Stimulated activated CD8-positive, alpha-beta memory T cell treated with anti-CD3 and anti-CD28 coated beads, Interleukin-15, amount 100 ng/mL, for 48 hours (primary cell): ENCODE measurements at places on chromosomes 12 and 14.
A peak's percentile ranks its signal among the peaks of the same experiment; 100 is the strongest.

DNA sequence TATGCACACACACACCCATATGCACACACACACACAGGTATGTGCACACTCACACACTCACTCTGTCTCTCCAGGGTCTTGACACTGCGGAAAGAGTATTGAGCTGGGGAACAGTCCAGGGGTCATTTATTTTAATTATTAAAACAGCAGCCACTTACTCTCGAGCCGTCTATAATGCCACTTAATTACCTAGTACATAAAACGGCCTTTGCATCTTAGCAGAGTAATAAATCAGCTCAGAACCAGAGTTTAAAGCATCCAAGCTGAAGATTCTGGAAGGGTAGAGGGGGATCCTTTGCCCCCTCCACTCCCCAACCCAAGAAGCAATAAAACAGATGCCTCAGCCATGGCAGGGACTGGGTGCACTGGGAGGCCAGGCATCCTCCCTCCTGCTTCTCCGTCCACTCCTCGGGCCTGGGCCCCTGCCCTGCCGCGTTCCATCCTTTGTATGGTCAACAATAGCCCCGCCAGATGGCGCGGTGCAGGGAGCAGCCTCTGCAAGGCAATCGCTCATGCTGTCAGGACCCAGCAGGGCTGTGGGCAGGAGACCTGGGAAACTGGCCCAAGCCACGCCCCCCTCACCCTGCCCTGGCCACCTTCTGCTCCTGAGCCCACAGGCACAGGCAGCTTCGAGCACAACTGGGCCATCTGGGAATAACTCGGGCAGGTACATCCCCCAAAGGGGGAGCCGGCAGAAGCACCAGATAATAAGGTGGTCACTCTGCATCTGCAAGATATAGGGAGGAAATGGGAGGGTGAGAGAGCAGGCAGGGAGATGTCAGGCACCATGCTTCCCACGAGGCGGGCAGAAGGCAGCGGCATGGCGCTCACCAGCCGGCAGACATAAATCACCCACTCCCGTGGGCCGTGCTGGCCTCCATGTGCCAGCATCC is 40.9 kb downstream of the CCDC85C start:
- no peak for DNase-seq

GRCh38 chr14:30153717-30154116 is 226.1 kb upstream of the PRKD1 start:
- no peak for DNase-seq

DNA sequence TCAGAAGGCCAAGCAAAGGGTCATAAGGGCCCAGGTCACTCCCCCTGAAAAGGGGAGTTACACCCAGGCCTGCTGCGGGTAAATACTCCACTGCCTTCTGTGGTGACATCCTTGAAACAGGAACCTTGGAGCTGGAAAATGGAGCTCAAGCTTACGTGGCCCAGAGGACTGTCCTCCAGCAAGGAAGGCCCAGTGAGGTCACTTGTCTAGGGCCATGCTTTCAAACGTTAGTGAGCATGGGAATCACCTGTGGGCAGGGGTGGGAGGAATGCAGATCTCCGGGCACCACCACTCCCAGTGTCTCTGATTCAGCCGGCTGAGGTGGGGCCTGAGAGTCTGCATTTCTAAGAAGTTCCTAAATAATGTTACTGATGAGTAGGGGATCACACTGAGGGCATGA is 140.5 kb upstream of the CCND2 start:
- DNase-seq, result no peak

DNA sequence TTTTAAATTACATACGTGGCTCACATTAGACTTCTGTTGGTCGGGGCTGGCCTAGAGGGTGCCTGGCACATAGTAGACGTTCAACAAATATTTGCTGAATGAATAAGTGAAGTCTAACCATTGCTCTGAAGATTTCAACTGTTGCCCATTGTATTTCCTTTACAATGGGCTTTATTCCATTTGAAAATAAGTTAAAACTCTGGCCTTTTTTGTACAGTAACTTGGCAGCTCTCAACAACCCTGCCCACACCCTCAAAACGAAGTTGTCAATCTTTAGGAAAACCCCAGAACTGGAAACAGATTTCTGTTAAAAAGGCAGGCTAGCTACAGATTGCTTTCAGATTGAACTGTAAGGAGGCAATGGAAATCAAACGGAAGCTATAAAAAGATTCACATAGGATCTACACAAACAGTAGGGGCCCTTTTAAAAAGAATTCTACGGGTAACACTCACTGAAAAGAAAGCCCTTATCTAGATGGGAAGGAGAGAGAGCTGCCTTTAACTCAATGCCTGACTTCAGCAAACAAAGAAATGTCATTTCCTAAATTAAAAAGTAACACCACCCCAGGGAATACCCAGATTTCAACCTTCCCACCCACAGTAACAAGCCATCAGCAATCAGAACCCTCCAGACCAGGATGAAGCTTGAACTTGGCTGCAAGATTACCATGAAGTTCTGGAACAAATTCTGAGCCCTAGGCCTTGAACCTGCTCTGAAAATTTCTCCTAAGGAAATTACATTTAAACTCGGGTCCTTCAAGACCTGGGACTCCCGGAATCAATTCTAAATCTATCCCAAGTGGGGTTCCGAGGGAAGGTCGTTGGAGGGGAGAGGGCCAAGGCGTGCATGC is 1.4 kb downstream of the WSB2 start:
- no peak for DNase-seq

GRCh38 chr14:57060276-57060955 is 208.3 kb downstream of the EXOC5 start:
- DNase-seq, result peak; percentile 16

DNA sequence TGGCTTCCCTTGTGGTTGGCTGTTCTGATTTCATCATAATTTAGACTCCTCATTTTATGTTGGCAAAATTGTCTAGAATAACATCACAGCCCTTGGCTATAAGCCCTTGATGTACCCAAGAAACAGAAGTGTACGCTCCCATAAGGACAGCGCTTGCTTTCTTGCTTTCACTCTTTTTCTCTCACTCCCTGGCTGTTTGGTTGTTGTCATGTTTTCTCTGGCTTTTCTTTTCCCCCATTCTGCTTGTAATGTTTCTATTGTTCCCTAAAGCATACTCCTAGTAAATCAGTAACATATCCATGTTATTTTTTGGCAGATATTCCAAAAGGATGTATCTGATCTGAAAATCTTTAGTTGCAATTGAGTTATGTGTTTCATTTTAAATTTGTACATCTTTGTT is 530.5 kb downstream of the NOVA1 start:
- DNase-seq, result no peak

GRCh38 chr12:93569656-93570551 is 2.6 kb upstream of the SOCS2 start:
- DNase-seq, result peak; percentile 62

DNA sequence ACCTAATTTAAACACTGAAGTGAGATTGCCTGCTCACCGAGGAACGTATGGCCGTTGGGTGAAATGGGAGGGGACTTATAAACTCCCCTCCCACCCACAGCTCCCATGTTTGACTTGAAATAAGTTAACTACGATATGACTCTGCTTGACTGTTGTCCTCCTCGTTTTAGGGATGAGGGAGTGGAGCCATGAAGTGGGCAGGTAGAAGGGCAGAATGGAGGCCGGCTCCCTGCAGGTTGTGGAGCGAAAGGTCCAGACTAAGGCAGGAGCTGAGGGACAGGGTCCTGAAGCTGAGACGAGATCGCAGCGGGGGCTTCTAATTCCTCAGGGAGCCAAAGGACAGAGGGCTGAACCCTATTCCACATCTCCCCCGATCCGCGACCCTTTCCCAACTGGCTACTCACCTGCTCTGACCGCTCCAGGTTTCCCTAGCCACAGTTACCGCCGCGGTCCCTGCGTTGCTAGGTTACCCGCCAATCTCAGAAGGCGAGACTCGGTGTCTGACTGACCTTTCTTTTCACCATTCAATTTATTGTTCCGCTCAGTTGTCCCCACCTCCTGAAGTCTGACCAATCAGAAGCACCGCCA is 577 bp upstream of the TPCN1 start:
- DNase-seq, result no peak

GRCh38 chr12:79769189-79769859 is 78.6 kb upstream of the PAWR start:
- DNase-seq, result no peak

- no peak for DNase-seq
Measured at GRCh38 chr12:107349008-107349747, 255.8 kb upstream of the CRY1 start.

DNA sequence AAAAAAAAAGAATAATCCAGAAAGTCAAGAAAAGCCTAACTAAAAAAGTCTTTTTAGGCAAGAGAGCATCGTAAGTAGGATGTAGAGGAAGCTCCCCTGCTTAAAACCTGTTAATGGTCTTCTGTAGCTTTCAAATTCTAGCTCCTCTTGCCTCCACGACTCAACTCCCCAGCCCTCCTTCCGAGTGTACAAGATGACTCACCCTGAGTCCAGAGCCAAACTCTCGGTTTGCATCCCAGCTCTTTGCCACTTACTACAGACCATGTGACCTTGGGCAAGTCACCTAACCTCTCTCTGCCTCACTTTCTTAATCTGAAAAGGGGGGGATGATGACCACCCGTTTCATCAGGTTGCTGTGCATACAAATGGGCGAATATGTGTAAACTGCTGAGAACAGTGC is 460.4 kb downstream of the DPF3 start:
- no peak for DNase-seq

DNA sequence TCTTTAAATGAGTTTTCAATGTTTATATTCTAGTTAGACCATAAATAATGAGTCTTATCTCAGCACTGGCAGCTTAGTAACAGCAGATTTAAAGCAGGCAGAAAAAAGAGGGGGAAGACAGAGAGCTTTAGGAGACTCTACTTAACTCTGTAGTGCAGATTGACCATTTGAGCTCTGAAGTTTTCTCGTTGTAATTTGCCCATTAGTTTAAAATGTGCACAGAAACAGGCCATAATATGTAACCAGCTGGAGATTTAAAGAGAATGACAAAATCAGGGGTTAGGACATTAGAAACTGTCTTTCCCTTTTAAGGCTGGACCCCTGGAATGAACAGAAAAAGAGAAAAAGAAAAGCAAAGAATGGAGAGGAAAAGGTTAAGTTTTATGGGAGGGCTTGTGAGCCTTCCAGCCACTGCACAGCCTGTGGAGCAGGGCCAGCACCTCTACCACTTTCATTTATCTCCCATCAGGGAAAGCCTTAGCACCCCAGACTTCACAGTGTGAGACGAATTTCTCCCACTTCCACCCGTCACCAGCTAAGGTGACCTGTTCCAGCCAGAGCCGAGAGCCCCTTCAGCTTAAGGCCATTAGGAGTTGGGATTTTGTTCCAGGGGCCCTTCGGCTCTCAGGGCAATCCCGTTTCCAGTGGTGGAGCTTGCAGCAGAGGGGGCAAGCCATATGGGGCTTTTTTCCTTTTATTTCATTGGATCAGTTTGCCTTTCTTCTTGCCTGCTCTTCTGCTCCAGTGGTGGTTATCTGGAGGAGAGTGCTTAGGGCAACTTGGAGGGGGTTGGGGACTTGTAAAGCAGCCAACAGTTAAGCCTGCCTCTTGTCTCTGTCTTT is 8.0 kb downstream of the IL22 start:
- no peak for DNase-seq

DNA sequence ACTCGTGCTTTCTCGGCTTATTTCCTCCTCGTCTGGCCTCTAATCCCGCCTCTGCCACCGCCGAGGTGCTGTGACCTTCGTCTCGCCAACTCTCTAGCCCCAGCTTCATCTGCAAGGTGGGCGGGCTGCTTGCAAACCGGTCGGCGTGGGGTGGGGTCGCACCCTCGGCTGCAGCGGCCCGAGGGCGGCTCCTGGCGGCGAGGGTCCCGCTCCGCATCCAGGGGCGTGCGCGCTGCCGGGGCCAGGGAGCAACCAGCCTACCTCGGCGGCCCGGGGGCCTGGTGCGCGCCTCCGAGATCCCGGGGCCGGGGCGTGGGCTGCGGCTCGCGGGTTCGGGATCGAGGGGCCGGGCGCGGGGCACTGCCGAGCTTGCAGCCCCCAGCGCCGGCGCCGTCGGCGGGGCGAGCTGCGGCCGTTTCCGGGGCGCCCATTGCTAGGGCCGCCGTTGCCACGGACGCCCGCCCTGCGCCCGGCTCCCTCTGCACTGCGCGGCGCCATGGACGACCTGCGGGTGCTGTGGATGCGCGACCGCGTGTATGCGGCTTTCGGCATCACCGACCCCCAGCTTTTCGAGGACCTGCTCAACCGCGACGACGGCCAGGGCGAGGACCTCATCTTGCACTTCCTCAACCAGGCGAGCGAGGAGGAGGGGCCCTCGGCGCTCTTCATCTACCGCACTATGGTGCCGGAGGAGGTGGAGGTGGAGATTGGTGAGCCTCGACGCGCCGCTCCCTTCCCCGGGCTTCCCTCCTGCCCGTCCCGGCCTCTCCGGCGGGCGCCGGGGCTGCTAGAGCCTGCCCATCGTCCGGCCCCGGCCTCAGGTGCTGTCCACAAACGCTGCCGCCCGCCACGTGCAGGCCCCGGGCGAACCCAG is at the start of gene DNAH10:
Gene DNAH10 (plus strand): TSS at position 461 of the 874 bp plus-strand sequence. CDS start 36 bp downstream, at position 497.
- peak; percentile 34 for DNase-seq

DNA sequence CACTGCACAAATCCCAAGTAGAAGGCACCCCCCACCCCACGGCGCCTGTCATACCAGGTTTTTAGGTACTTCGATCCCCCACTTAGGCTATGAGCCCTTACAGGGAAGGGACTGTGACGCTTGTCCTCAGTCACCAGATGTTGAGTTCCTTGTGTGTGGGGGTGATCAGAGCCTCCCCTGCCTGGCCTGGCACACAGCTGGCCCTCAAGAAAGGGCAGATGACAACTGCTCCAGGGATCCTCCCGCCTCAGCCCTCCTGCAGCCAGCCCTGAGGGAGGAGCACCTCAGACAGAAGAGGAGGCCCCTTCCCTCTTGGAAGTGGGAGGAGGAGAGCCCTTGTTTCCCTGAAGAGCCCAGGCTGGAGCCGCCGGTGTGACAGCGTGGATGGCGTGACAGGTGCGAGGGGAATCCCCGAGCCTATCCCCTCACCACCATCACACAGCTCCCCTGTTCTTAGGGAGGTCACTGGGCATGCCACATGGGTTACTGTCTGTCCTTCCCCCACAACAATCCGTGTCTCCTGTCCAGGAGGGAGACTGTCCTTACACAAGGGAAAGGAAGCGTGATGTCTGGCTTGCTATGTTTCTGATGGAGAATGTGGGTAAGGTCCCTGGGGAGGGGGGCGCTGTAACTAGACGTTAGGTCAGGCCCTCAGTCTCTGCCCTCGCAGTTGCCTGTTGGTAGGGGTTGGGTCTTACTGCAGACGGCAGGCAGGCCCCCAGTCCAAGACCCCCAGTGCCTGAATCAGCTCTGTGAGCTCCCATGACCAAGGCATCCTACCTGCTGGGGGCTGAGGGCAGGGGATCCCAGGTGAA is 31.4 kb downstream of the P2RX4 start:
- no peak for DNase-seq

DNA sequence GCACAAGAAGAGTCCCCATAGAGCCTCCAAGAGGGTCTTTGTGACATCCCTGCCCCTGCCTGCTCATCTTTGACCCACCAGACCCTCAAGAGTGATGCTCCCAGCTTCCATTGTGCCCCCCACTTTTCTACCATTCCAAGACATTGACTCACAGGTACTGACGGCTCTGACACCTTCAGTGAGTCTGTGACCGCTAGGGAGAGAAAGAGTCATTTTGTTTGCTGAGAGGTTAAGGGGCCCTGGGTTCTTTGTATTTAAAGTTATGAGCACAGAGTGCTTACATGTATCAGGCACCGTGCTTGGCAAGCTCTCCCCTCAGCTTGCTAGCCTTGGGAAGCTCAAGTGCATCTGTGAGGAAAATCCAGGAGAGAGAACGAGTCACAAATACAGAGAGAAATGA is 7.1 kb upstream of the KRT82 start:
- no peak for DNase-seq

GRCh38 chr12:104734541-104735095 is 223.5 kb downstream of the SLC41A2 start:
- DNase-seq, result no peak
